ENCODE measurements at places on chromosomes 3 and 15. TPM values are rescaled to one million over a fixed set of nuclear protein-coding genes. Genes with fewer than 3 reads are reported as not detected.

Gene EXOSC7
- total RNA-seq, result 42.2 TPM

Gene NLGN1
- 2.3 TPM for total RNA-seq

Gene IMPG2
- total RNA-seq, result 0.33 TPM

Gene CCNB2
- 11.1 TPM for total RNA-seq

Gene CDV3
- 174 TPM for total RNA-seq

Data from smooth muscle cell of the pulmonary artery (primary cell).